Fibroblast of the conjunctiva (primary cell): ENCODE measurements at places on chromosomes 3 and 15.
A peak's percentile ranks its signal among the peaks of the same experiment; 100 is the strongest.

GRCh38 chr15:33104212-33104611 lies 90.3 kb downstream of the FMN1 start:
- DNase-seq: peak; percentile 12

DNA sequence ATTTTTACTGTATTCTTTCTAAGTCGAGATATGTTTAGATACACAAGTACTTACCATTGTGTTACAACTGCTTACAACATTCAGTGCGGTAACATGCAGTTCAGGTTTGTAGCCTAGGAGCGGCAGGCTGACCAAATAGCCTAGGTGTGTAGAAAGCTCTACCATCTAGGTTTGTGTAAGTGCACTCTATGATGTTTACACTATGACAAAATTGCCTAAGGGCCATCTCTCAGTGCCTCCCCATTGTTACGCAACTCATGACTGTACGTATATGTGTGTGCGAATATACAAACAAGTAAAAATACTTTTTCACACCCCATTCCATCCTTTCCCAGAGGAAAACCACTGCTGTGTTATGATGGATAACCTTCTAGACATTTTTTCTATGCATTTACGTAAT lies 44.3 kb downstream of the PXYLP1 start:
- no peak for DNase-seq

GRCh38 chr3:98573181-98573728 lies 20.2 kb downstream of the CPOX start:
- DNase-seq: no peak

DNA sequence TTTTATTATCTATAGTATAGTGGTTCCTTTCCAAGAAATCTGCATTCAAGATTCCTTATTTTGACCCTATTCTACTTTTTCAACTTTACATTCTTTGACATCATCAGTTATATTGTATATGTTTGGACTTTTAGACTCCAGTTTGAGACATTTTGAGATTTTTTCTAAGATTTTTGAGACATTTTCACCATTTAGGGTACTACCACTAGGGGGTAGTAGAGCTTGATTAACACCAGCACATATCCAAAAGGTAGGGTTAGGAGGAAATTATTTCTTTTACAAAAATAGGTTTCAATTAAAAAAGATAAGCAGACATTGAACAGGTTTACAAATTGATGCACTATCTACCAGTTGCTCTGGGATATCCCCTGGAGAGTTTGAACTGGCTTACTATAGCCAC lies 262.5 kb downstream of the SCAPER start:
- no peak for DNase-seq

GRCh38 chr15:92653836-92654539 lies 1.6 kb downstream of the FAM174B start:
- no peak for DNase-seq

GRCh38 chr3:139716908-139717485 lies 39.2 kb upstream of the NMNAT3 start:
- no peak for DNase-seq

DNA sequence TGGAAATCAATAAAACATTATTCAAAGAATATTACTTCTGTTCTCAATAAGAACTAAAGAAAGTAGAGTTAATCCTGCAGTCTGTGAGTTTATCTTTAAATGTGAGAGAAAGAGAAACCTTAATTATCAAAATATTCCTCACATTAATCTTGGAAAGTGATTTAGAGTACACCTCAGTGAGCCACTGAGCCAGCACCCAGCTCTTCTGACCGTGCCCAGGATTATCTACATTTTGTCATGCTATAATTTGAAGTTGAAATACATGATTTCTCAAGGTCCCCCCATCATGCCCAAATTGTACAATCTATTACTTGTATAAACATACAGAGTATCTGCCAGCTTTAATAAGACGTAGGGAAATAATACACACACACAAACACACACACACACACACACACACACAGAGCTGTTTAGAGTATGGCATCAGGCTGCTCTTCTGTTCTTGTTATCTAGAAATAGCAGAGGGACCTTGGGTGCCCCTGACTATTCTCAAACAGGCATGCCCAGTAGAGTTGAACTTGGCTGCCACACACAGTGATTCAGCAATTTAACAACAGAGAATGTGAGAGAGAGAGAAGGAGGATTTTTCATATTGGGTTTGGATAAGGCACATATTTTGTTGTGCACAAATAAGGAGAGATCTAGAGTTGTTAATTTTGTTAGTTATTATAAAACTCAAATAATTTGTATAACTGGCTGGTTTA lies 74.4 kb downstream of the P2RY1 start:
- peak; percentile 16 for DNase-seq

GRCh38 chr15:42157981-42158765 lies 1.7 kb upstream of the PLA2G4F start:
- DNase-seq: no peak

DNA sequence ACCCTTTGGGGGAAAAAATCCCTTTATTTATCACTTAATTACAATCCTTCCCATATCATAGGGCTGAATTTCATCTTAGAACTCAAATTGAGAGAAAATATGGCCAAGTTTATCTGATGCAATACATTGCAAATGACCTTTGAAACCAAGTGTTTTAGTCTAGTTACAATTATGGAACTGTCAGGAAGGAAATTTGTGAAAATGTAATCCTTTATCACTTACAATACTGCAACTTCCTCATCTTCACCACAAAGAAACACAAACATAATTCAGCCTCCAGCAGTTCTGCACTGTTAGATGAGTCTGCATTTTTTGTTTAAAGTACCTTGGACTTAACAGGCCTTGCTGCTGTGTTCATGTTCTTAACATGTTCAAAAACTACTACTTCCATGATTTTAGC lies 4.6 kb downstream of the CCPG1 start:
- peak; percentile 58 for DNase-seq

DNA sequence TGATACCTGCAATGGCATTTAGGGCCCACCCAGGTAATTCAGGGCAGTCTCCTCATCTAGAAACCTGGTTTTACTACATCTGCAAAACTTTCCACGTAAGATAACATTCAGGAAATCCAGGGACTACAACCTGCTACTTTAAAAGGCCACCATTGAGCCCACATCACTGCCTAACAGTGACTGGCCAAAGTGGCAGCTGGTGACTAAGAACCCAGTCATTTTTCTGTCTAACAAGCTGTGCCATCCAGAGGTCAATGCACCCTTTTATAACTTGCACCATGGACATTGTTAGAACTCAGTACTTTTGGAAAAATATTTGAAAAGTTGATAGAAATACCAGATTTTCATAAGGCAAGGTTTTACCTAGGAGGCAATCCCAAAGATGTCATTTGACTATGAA lies 492.4 kb downstream of the OTOL1 start:
- DNase-seq: no peak

DNA sequence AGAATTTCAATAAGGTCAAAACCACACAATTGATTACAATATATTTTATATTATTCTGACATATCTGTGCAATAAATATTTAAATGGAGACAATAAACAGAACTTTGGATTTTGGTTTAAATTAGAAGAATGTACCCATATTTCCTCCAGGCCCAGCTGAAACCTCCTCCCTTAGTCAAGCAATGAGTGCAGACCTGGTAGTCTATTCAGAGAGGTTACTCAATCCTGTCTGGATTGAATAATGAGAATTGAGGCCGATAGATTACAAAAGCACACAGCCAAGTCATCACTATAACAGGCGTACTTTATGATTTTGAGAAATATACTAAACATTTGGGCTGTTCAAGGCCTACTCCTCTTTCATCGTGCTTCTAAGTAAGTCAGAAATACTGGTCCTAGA lies 114.5 kb upstream of the STRIT1 start:
- DNase-seq: no peak

- DNase-seq: no peak
Measured at GRCh38 chr15:101446518-101447167, 42.9 kb downstream of the PCSK6 start.

DNA sequence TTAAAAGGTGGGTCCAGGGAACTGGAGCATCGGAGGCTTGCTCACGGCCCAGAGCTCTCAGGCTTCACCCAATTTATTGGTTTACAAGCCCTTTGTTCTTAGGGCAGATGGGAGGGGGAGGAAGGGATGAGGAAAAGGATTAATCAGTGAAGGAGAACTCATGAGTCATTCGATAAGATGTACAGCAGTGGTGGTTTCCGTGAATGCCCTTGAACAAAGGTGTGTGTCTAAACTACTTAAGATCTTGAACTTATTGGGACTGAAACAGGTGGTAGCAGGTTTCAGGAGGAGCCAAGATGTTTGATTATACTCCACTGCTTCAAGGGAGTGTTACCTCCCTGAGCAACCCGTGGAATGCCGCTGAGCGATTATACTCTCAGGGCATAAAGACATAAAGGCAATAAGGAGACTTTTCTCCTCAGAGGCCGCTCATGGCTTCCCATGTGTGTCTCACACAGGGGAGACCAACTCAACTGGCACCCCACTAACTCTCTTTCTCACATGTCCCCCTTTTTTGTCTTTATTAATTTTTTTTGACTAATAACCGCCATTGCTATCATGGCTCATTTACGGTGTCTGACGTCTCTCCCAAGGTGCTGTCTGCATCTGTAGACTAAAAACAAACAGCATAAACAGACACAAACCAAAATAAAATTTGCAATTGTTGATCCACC lies 17.3 kb upstream of the SLC28A2 start:
- no peak for DNase-seq

DNA sequence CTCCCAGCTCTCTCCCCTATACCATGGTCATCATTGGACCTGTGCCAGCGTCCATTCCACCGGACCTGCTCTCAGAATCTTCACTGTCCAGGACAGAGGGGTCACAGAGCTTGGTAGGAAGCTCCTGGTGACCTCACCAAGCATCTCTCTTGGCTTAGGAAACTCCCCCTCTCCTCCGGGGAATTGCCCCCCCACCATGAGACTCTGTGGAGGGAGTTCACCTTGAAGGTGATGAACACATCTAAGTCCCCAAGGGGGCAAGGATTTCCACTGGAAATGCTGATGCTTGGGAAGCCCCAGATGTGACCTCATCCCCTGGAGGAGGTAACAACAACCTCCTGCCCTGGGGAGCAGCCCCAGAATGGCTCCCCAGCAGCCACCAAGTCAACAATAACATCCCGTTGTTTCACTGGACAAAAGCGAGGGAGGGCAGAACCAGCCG lies 3.2 kb downstream of the SEMA7A start:
- no peak for DNase-seq
